ENCODE measurements at places on chromosomes 4 and X.
A peak's percentile ranks its signal among the peaks of the same experiment; 100 is the strongest.

DNA sequence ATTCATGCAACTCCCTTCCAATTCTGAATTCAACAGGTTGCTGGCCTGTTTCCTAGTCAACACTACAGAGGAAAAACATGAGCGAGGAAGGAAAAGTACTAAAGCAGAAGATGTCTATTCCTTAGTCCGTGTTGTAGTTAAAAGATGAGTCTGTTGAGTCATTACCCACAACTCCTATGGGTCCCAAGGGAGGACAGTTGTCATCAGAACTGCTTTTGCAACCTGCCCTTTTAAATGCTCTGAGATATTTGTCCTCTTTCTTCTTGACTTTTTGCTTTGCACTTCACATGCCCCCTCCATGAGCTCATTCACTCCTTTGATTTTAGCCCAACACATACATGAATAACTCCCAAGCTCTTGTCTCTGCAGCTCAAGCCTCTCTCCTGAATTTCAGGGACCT lies 119.2 kb downstream of the CORIN start:
- no peak for DNase-seq

DNA sequence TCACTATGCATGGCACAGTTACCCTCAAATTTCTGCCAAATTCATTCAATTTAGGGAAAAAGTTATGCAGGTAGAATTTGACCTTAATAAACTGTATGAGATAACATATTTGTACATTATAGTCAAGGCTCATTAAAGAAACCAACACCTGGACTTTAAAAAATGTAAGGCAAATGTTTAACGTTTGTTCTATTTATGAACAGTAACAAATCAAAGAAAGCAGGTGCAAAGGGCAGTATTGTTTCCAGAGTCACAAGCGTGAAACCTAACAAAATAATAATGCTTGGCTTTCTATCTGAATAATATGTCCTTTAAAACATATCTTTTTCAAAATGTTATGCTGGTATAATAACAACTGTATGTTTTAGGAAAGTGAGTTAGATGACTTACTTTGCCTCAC lies 41.2 kb downstream of the LIN54 start:
- no peak for DNase-seq

GRCh38 chr4:14318671-14319070 lies 683.6 kb upstream of the CPEB2 start:
- no peak for DNase-seq

DNA sequence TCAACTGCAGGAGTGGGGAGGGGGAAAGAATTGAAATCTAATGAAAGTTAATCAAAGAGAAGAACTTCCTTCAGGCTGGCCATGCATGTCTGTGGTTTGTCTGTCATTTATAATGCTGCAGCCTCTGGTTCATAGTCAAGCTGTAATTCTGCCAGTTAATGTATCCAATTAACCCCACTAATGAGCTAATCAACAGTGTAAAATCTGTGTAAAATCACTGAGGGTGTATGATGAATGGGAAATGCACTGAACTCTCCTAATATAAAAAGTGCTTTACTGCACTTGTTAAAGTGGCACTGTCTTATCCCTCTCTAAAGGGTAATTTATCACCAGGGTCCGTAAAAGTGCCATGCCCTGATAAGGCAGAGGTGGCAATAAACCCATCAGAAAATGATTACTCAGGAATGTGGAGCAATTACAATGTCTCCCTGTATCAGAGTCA lies 798.1 kb downstream of the PDHA2 start:
- DNase-seq: no peak

GRCh38 chr4:47926667-47927258 lies 12.4 kb upstream of the NFXL1 start:
- peak; percentile 23 for DNase-seq

GRCh38 chr4:3421470-3421869 lies 20.3 kb upstream of the HGFAC start:
- no peak for DNase-seq

- no peak for DNase-seq
Measured at GRCh38 chr4:3690551-3691152, 75.5 kb upstream of the ADRA2C start.

GRCh38 chrX:29940750-29941149 lies 274.6 kb upstream of the MAGEB2 start:
- DNase-seq: no peak

DNA sequence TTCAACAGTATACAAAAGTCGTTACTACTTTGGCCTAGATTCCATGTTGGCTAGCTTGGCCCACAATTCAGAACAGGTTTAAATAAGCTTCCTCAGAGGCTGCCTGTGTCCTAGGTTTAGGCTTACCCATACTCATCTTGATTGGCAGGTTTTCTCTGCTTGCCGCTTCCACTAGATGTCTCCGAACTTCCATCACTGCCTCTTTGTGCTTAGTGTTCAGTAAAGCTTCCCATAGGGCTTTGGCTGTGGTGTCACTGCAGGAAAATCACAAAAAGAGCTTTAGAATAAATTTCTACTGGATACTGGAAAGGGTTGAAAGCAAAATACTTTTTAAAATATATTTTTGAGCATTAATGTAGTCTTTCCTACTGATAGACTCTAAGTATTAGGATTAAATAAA lies 52.4 kb downstream of the SCFD2 start:
- peak; percentile 42 for DNase-seq

GRCh38 chr4:134777606-134778005 lies 576.0 kb upstream of the PABPC4L start:
- DNase-seq: no peak
